Muscle of back (tissue), 13 donors: ENCODE measurements at places on chromosomes 4 and X.
A peak's percentile ranks its signal among the peaks of the same experiment; 100 is the strongest.

DNA sequence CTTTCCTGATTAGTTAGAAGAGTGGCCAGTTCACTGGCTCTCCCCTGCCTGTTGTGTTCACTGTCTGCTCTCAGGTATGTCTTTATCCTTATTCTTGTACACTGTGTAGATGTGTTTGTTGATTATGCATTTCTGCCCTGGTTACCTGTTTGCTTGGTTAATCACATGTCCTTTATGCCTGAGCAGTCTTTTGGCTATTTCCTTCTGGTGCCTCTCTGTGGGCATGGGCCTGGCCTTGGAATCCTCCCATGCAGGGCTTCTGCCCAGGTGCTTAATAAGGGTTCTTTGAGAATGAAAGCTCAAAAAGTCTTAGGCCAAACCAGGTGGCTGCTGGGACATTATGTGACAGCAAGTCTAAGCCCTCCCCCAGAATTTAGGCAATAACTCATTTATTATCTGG lies 26.5 kb downstream of the OTUD6A start:
- DNase-seq = no peak

GRCh38 chr4:122710434-122711308 lies 21.8 kb upstream of the BBS12 start:
- peak; percentile 75 for DNase-seq

GRCh38 chr4:57131849-57132742 lies 21.9 kb upstream of the IGFBP7 start:
- no peak for DNase-seq

DNA sequence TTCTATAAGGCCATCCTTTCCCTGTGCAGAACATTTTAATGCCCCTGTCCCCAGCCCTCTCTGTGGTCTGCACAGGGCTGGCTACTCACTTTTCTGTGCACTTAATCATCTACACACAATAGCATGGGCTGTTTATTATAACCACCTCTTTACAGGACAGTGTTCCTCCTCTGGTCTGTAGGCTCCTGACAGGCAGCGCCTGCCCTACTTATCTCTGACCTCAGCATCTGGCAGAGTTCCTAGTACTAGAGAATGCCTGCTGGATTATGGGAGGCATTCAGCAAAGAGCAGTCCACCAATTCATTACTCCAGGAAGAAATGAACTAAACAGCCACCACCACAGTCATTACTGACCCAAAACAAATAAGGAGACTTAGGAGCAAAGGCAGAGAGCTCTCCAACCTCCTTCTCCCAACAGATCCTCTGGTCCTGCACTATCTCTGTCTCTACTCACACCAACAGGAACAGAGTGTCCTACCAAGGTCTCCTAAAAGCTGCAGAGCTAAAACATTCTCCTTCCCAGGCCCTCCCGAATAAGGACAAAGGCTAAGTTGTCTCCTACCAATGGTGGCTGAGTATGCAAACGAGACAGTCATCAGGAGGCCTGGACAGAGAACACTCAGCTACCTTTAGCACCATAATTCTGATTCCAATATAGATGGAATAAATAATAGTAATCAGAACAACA lies 279.2 kb downstream of the QDPR start:
- DNase-seq = peak; percentile 38

DNA sequence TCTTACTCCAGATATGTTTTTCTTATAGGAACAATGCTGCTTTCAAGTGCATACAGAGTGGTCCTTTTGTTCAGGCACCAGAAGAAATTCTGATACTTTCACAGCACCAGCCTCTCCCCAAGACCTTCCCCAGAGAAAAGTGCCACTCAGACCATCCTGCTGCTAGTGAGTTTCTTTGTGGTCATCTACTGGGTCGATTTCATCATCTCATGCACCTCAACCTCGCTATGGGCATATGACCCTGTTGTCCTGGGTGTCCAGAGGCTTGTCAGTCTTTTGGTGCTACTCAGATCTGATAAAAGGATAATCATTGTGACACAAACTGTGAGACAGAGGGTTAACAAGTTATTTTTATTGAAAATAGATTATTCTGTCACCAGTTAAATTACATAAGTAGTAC lies 39.5 kb downstream of the WDR13 start:
- no peak for DNase-seq

DNA sequence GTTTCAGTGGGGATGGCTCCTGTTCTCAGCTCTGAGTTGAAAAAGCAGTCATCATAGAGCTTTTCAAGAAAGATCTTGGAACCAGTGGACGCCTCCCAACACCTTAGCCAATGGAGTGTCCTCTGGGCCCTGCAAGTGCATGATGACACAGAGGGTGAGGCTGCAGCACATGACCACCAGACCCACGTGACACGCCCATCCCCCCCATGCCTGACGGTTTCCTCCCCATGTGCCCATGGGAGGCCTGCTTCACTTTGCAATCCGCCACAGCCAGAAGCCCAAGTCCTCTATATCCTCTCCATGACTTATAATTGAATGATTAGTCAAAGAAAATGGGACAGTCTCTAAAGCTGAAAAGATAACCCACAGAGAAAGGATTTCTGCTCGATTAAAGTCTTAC lies 187.0 kb downstream of the AFAP1 start:
- DNase-seq = no peak
